Mesenteric fat pad (tissue), 1 donor: ENCODE measurements at places on chromosomes 3 and 15. TPM values are rescaled to one million over a fixed set of nuclear protein-coding genes. Genes with fewer than 3 reads are reported as not detected.
A peak's percentile ranks its signal among the peaks of the same experiment; 100 is the strongest.

FEZF2 gene
- total RNA-seq: not detected

DNA sequence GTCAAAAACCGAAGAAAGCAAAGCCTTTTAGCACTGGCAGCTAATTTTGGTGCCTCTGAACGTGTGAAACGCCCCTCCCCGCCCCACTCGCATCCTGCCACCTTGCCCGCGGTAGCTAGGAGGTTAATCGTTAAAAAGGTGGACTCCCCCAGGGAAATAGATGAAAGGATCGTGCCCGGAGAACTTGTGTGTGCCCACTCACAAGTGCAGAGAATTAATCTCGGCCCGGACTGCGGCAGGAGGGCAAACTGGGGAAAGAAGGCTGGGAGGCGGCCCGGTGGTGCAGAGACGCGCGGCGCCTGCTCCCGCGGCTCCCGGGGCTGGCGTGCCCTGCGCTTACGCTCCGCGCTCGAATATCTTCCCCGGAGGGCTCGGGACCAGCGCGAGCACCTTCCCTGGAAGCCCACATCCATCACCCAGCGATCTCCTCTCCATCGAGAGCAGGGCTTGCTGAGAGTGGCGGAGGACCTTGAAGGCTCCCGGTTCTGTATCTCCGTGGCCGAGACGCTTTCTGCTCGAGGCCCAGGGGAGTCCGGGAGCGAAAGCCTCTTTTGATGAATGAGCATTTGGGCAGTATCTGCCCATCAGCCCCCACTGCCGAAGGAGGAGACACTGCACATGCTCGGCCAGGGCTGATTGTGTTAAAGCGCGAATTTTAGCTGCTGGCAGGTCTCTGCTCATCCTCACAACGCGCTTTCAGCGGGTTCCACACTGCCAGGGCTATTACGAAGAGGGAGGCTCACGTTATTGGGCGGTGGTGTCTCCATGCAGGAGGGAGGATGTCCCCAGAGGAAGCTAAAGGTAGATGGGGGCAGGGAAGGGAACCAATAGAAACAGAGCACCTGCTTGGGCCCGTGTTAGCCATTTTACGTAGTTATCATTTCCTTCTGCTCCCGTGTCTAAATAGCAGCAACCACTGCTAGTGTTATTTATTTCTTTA, 1.3 kb upstream of the SPTSSB start:
- DNase-seq: no peak

DNA sequence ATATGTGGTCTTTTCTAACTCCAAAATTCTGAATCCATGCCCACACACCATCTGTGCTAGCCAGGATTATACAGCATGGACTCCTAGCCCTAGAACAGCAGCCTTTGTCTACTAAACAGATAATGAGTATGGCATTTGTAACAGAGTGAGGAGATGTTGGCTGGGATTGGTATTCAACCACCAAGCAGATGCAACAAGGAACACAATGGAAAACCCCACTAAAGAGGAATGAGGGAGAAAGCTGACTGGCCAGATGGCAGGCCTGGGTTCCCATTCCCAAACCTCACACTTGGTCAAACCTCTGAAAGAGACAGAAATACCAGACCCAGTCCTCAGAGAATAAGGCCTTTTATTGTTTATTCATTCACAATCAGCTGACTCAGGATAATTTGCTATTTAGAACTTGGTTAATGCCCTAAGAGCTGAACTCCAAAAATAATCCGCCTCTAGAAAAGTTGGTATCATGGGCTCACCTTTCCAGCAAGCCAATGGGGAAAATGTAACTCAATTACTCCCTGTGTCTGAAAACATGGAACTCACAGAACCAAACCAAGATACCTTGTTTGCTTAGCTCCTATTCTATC, 145.6 kb downstream of the LRRC3B start:
- no peak for DNase-seq

SKOR1 gene
- 0.26 TPM for total RNA-seq

LSAMP gene
- total RNA-seq: 1.7 TPM

GRCh38 chr3:188797045-188797444, 374.7 kb upstream of the TPRG1 start:
- DNase-seq: no peak

DNA sequence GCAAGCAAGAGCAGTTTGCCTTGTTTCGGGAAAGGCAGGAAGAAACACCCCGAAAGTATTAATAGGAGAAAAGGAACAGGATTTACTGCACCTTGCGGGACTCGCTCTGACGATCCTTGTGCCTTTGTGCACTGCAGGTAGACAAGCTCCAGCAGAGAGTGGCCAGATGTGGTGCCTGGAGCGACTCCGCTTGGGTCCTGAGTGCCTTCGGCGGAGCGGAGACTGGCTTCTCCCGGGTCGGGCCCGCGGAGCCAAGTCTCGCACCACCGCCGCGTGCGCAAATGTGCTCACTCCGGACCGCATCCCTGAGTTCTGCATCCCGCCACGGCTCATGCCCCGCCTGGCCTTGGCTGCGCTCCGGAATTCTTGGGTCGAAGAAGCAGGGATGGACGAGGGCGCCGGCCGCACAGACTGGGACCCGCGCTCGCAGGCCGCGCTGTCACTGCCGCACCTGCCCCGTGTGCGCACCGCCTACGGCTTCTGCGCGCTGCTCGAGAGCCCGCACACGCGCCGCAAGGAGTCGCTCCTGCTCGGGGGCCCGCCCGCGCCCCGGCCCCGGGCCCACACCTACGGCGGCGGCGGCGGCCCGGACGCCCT, 769 bp downstream of the C2CD4A start:
- DNase-seq: no peak

PLA2G4D gene
- total RNA-seq: not detected

DNA sequence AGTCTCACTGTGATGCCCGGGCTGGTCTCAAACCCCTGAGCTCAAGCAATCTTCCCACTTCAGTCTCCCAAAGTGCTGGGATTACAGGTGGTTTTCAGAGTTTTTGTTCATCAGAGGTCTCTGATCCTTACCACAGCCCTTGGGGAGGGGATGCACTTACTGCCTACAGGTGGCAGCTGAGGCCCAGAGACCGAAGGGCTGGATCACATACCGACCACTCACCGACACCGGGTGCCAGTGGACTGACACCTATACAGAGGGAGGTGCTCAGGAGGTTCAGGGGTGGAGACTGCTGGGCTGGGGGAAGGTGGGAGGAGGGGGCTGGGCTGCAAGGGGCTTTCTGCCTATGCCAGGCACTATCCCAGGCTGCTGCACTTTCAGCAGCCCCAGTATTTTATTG, 19.5 kb downstream of the DUSP7 start:
- no peak for DNase-seq

- DNase-seq: no peak
These were observed 1.3 kb upstream of the STAG1 start for GRCh38 chr3:136753326-136753939.

SCN11A gene
- total RNA-seq: 0.32 TPM

GRCh38 chr3:157669416-157669815, 166.2 kb upstream of the VEPH1 start:
- no peak for DNase-seq

LXN gene
- total RNA-seq: 30.3 TPM

DNA sequence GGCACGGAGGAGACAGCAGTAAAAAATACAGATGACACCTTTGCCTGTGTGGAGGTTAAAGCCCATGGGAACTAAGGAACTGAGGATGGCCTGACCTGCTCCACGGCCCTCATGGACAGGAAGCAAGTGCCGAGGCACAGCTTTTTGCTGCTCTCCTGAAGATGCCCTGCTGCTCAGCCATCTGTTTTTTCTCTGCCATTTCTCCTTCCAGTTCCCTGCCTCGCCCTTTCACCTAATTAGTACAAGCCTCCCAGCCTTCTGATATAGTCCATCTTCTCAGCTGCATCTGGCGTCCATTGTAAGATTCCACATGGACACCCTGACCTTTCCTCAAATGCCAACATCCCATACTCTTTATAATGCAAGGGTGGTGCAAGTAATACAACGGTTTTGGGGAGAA, 11.8 kb upstream of the CXCR6 start:
- DNase-seq: peak; percentile 16

DAZL gene
- total RNA-seq: not detected

- DNase-seq: no peak
These were observed 296.2 kb downstream of the ZBTB20 start for GRCh38 chr3:114850898-114851297.

SH2D7 gene
- not detected for total RNA-seq

GRM2 gene
- 0.22 TPM for total RNA-seq

GRCh38 chr3:181943285-181943684, 231.6 kb downstream of the SOX2 start:
- no peak for DNase-seq

FANCD2OS gene
- not detected for total RNA-seq

PLXNB1 gene
- total RNA-seq: 40.0 TPM

DNA sequence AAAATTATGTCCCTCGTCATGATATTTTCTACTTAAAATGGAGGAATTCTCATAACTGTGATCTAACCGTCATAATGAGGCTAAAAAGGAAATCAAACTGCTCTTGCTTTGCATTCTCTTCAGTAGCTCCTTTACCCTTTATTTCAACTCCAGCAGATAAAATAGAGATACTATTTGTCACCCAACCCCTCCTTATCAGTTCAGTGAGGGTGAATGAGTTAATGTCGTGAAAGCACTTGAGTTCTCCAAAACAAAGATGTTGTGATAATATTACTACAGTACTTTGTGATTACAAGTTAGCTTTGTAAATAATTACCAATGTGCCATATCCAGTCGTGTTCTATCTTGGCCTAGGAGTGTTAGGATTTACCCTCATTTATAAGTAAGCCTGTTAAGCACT, 63.4 kb upstream of the ANKRD28 start:
- no peak for DNase-seq

GRCh38 chr3:125220183-125220582, 7.6 kb upstream of the SLC12A8 start:
- DNase-seq: no peak

DNA sequence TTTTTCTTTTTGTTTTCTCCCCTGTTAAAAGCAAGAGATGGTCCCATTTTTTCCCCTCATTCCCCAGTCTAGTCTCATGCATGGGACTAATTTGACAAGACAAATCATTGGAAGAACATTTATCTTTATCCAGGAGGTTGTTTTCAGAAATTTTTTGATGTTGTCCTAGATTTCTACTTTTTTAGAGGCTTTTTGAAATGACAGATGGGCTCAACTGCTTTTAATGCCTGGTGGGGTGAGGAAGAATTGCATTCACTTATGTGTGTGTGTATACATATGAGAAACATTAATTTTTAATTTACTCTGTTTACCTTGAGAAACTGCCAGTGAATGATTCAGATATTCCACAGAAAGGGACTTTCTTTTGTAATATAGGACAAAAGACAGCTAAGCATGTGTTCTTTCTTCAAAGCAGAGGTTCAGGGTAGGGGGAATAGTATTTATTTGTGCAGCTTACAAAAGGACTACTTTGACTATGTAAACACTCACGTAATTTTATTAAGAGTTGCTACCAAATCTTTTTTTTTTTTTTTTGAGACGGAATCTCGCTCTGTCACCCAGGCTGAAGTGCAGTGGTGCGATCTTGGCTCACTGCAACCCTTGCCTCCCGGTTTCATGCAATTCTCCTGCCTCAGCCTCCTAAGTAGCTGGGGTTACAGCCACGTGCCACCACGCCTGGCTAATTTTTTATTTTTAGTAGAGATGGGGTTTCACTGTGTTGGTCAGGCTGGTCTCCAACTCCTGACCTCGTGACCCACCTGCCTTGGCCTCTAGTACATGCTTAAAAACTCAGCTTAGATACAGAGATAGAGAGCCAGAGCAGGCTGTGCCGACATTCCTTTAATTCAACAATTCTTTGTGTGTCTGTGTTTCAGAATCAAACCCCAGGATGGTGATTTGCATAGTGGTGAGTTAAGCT, 130.1 kb upstream of the RARB start:
- DNase-seq: no peak

P2RY13 gene
- total RNA-seq: 4.7 TPM

GRCh38 chr15:90334304-90334731, 17.8 kb upstream of the ZNF774 start:
- peak; percentile 26 for DNase-seq

DNA sequence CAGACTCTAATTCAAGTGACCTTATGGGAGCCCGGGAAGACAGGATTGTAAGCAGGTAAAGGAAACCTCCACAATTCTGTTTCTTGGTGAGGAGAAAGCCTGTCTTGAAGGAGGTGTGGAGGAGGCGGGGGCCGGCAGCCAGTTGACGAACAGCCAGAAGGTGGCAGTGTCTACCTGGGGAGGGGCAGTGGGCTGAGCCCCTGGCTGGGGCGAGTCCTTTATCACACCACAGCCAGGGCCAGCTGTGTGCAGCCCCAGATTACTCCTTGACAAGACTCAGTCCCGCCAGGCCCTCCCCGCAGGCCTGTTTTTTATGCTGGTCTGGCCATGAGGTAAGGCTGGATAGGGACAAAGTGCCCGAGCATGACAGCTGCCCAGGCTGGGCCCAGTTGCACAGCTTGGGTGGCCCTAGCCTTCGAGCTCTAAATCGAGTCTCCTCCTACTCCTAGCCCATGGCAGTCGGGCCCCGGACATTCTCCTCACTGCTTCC, 40.9 kb upstream of the IDH2 start:
- no peak for DNase-seq

DNA sequence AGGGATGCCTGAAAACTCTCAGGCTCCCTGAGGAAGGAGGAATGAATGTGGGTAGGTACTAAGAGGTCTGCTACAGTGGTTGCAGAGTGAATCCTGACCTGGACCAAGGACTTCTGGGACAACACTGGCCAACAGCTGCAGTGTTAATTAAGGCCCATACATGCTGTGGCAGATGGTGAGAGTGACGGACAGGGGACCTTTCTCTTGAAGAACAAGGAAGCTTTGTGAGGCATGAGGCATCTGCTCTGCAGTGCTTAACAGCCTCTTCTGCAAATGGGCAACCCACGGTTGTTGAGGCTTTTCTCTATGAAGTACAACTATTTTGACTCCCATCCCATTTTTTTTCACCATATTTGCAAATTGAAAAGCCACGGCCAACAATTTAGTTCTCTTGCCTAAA, 26.6 kb upstream of the ACAN start:
- peak; percentile 11 for DNase-seq

LIPH gene
- 0.48 TPM for total RNA-seq

- DNase-seq: no peak
These were observed 459.3 kb downstream of the TUSC7 start for GRCh38 chr3:117168896-117169295.

- no peak for DNase-seq
These were observed 103.7 kb upstream of the ATP2B2 start for GRCh38 chr3:10609134-10609533.

- DNase-seq: no peak
These were observed 103.0 kb downstream of the LARS2 start for GRCh38 chr3:45491344-45491743.

- no peak for DNase-seq
These were observed 64.0 kb upstream of the DGKG start for GRCh38 chr3:186425788-186426730.

GRCh38 chr15:51576911-51577500, 45.6 kb downstream of the DMXL2 start:
- no peak for DNase-seq

MASP1 gene
- total RNA-seq: 3.2 TPM

GRCh38 chr3:72376956-72377710, 471.1 kb downstream of the SHQ1 start:
- DNase-seq: no peak
